Activated CD4-positive, alpha-beta T cell treated with anti-CD3 and anti-CD28 coated beads, Interleukin-2, amount 50 U/mL, for 48 hours (primary cell): ENCODE measurements at places on chromosomes 2 and 18.

- DNase-seq, result no peak
These were observed 91.7 kb upstream of the HNMT start for GRCh38 chr2:137872577-137872976.

DNA sequence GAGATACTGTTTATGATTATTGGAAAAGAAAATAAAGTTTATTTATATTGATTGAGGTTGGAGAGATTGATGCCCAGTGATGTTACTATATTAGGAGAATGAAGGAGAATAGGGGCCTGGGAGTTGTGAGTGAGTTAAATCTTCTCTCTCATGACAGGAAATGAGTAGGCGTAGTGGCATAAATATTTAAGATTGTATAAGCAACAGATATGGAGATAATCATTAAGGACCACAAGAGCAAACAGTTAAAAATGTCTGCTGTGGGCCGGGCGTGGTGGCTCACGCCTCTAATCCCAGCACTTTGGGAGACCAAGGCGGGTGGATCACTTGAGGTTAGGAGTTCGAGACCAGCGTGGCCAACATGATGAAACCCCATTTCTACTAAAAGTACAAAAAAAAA is 62.7 kb downstream of the PTRHD1 start:
- no peak for DNase-seq

GRCh38 chr2:222038067-222038802 is 260.6 kb downstream of the PAX3 start:
- no peak for DNase-seq

- DNase-seq, result no peak
These were observed 7.4 kb downstream of the CNNM4 start for GRCh38 chr2:96768083-96768561.

- no peak for DNase-seq
These were observed 207.0 kb downstream of the ZNF407 start for GRCh38 chr18:74804677-74805076.

- DNase-seq, result no peak
These were observed 215.3 kb downstream of the ZFP36L2 start for GRCh38 chr2:43011158-43011491.

DNA sequence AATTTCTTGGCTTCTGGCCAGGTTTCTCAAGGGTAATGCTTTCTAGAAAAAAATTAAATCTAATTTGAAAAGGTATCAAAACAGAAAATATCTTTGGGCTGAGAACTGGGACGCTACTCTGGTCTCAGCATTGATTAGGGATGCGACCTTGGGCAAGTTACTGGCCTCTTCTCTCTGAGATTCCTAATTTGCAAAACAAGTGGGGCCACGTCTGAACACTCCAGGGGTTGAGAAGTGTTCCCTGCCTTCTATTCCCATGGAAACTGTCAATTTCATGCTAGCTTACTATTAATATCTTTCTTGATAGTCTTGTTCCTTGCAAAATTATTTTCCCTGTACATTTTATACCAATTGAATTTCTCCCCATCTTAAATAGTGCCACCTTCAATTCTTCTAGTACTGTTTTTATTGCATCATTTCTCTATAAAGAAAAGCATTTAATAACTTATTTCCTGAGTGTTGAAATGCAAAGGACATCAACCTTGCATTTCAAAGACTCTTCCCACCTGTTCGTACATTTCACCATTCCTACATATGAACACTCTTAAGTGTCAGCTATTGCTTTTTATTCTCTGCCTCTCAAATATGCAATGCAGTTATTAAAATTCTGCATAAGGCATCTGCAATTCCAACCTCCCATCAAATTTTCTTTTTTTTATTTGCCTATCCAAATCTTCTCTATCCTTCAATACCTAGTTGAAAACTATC is 118.3 kb upstream of the DSEL start:
- no peak for DNase-seq

DNA sequence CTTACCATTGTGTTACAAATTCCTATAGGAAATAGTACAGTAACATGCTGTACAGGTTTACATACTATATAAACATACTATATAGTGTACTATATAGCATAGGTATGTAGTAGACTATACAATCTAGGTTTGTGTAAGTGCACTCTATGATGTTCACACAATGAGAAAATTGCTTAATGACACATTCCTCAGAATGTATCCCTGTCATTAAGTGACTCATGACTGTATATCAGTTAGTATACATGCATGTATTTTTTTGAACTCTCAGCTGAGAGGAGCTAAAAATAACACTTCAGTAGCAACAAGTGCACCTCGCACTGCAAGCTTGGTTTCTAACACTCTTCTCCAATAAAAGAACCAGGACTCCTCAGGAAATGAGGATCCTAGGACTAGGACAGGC is 19.5 kb upstream of the ASXL3 start:
- no peak for DNase-seq

- DNase-seq, result no peak
These were observed 88.6 kb upstream of the ACAA2 start for GRCh38 chr18:49901862-49902340.

- no peak for DNase-seq
These were observed 596.0 kb downstream of the LRP1B start for GRCh38 chr2:141534666-141535362.

DNA sequence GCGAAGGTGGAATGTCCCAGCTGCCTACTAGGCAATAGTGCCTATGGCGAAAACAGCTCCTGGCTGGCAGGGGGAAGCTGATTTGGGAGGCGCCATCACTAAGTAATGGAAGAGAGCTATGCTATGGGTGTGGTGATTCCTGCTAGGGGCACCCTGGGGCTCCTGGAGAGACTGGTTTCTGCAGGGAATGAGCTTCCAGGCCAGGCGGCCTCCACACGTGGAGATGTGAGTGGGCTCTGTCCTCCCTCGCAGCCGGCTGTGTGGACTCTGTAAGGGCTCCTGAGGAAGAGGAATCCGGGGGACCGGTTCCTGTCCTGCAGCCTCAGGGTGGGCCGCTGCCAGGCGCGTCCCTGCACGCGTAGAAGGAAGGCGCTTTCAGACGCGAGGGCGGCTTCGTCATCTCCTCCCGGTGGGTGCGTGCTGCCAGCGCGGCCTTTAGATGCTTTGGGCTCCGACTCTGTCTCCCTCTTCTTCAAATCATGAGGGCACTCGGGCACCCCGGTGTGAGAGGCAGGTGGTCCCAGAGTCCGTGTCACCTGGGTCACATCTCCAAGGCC is 55.5 kb upstream of the ANKRD62 start:
- DNase-seq, result peak; percentile 40

DNA sequence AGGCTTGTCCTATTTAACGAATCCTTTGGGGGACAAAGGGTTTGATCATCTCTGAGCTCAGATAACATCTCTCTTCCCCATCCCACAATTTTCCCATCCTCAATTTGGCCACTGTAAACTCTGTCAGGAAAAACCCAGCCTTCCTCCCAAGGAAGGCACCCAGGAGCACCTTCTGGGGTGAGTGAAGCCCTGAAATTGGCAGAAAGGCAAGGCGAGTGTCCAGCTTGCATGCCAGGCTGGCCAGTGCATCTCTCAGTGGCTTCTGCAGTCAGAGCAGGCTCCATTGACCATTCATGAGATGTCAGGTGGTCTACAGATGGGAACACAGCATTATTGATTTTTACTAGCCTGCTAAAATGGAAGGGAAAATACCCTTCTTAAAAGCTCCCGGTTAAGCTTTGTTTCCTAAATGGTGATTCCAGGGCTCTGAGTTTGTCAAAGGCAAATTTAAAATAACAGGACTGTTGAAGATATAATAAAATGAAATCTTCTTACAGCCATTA is 83.2 kb upstream of the BOD1L2 start:
- DNase-seq, result no peak

DNA sequence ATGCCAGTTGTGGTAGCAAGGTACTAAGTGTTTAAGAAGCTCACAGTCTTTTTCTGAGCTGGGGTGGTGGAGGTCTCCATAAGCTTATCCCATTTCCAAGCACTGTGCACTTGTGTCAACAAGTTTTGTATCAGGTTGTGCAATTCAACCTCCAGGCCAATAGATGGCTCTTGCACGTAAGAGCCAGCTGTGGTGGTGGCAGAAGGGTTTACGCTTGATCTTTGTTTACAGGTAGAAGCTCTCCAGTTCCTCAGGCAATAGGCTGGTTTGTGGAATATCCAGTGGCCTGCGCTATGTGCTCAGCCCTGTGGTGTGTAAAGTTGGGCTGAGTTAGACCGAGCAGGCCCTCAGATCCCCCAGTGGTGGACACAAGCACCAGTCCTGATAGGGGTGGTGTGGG is 89.7 kb upstream of the CNTNAP5 start:
- no peak for DNase-seq

DNA sequence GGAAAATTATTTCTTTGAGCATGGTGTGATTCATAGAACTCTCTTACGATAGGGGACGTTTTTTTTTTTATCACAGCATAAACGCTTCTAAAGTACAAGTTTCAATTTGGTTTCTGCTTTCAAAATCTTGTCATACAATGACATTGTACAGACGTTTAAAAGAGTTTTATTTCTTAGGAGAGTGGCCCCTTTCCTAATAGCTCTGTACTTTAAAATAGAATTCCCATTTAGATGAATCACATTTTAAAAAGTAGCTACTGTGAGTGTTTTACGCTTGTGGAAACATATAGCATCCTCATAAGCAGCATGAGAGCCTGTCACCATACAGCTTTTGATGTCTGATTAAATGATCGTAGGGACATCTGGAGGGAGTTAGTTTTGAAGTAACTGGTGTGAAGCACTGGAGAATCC is 510.9 kb downstream of the PARD3B start:
- no peak for DNase-seq

- no peak for DNase-seq
These were observed 317.3 kb upstream of the MGAT5 start for GRCh38 chr2:133936601-133937000.

- no peak for DNase-seq
These were observed 253.2 kb upstream of the CTAGE1 start for GRCh38 chr18:22670914-22671313.

DNA sequence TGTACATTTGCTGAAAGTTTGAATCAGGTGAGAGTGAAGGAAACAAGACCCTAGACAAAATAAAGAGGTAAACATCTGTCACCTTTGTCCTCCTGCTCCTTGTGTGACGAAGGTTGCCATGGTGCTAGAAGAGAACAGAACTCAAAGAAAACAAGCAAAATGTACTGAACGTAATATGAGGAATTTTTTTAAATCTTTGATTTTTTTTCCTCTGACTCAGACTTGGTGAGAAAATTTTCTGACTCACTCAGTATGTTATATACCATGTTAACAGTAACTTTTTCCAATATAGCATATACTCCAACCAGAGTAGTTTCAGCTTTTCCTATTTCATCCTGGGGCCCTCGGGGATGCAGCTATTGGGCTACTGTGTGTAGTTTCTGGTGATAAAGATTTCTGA is 2114.6 kb upstream of the PIK3C3 start:
- no peak for DNase-seq

- peak; percentile 57 for DNase-seq
These were observed 5.4 kb downstream of the SPR start for GRCh38 chr2:72892506-72893173.

GRCh38 chr18:77006305-77007175 is 126.0 kb downstream of the MBP start:
- no peak for DNase-seq

GRCh38 chr2:233058717-233059546 is 1.2 kb upstream of the INPP5D start:
- no peak for DNase-seq

DNA sequence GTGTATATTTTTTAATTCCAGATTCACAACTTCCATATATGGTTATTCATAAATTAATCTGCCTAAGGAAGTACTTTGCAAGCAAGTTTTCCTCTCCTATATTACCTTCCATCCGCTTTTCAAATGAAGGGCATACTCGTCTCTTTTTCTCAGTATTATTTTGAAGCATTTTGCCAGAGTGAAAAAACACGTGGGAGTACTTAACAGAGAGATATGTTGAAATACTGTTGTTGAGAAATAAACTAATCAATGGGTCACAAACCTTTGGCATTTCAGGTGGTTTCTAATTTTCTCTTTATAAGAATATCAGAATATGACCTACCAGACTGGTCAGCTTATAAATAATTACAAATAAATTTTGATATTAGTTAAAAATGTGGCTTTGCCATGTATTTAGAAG is 67.6 kb downstream of the CCDC102B start:
- no peak for DNase-seq
